Peyer's patch (tissue), 4 donors: ENCODE measurements at places on chromosomes 3 and 15. TPM values are rescaled to one million over a fixed set of nuclear protein-coding genes. Genes with fewer than 3 reads are reported as not detected.

CDCP1 gene
- total RNA-seq: 68.3 TPM

EEF1AKMT4 gene
- total RNA-seq: 7.1 TPM

CPNE9 gene
- not detected for total RNA-seq

GRCh38 chr15:88401996-88402656, 65.1 kb downstream of the MRPL46 start:
- DNase-seq: peak; percentile 17
